ENCODE measurements at places on chromosomes 4 and X. TPM values are rescaled to one million over a fixed set of nuclear protein-coding genes. Genes with fewer than 3 reads are reported as not detected.

TCEAL8 gene
- 50.9 TPM for total RNA-seq

UNC5C gene
- 1.8 TPM for total RNA-seq

HSFX2 gene
- not detected for total RNA-seq

FGFBP1 gene
- total RNA-seq: not detected

- H3K4me3 ChIP-seq: no peak overlapping the region
- no peak for DNase-seq
- no peaks in the 10 kb centered on the region for H3K36me3 ChIP-seq
- H3K27ac ChIP-seq: no peak overlapping the region
- no peaks in the 10 kb centered on the region for H3K4me1 ChIP-seq
Observed at GRCh38 chr4:2168469-2169319, 73.2 kb downstream of the HAUS3 start.

DNA sequence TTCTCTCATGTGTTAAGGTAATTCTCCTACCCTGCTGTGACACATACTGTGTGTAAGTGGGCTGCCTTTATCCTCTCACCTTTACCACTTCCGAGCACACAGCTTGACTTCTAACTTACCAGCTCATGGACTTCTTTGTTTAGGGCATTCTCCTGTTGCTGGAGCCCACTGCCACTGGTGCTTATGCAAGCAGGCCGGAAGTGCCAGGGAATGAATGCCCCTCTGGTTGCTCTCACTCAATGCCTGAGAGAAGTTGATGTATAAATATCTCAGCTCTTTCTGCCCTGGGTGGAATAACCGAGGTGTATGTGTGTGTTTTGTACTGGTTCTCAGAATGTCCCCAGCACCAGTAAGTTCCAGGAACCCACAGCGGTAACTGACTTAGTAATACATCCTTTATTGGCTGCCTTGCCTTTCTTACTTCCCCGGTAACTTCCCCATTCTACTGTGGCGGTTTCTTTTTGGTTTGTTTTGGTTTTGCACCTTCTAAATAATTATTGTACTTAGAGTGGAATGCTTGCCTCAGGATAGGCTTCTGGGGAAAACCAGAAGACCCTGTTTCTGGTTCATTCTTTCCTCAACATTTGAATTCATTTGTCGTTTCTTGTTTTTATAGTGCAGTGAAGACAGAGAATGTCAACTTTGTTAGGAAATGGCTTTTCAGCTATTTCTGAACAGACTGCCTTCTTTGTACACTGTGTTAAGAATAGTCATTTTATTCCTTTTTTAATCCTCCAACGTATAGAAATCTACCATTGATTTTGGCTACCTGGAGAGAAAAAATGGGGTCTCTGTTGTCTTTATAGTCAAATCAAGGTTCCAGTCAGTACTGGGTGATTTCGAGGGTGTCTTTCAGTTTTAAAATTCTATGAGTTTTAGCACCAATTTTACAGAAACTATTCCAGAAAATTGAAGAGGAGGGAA, 45.4 kb downstream of the CXorf58 start:
- no peaks in the 10 kb centered on the region for H3K4me1 ChIP-seq
- H3K27me3 ChIP-seq: no peaks in the 10 kb centered on the region
- no peak overlapping the region for H3K4me3 ChIP-seq
- peak overlapping the region; percentile 40 for H3K27ac ChIP-seq

DNA sequence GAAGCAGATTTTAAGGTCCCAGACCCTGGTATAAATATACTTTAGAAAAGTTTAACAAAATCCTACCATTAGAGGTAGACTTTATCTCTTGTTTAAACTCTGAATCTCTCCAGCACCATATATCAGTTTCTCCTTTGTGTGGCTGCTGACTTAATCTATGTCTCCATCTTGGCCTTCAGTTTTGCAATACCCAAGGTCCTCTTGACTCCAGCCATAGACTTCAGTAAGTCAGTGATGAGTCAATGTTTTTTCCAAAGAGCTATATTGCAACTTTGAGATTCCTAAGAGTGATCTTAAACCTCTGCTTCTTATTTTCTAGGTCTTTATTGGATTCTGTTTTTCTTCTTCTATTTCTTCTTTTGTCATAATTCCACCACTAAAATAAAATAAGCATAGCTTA, 50.8 kb upstream of the ADGRL3 start:
- H3K27me3 ChIP-seq: no peaks in the 10 kb centered on the region
- no peak for DNase-seq
- no peaks in the 10 kb centered on the region for H3K36me3 ChIP-seq
- H3K27ac ChIP-seq: no peak overlapping the region
- no peak overlapping the region for H3K4me3 ChIP-seq

DNA sequence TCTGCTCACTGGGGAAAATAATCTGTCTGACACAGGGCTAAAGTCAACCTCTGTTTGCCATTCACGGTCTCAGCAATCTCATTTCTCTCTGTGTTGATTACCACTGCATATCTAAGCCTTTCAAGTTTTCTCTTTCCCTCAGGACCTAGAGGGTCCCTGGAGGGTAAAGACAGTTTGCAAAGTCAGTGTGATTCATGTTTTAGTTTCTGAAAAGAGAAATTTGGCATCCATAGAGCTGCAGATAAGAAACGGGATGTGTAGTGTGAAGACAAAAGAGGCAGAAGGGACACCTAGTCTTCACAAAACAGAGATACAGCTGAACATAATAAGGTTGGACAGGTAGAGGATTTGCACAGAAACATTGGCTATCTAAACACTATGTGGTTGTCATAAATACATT, 34.5 kb upstream of the KDR start:
- no peaks in the 10 kb centered on the region for H3K36me3 ChIP-seq
- no peaks in the 10 kb centered on the region for H3K4me1 ChIP-seq
- no peak overlapping the region for H3K27ac ChIP-seq
- no peak for DNase-seq
- H3K27me3 ChIP-seq: peaks cover 4% of the 10 kb centered on the region
- no peak overlapping the region for H3K4me3 ChIP-seq

DNA sequence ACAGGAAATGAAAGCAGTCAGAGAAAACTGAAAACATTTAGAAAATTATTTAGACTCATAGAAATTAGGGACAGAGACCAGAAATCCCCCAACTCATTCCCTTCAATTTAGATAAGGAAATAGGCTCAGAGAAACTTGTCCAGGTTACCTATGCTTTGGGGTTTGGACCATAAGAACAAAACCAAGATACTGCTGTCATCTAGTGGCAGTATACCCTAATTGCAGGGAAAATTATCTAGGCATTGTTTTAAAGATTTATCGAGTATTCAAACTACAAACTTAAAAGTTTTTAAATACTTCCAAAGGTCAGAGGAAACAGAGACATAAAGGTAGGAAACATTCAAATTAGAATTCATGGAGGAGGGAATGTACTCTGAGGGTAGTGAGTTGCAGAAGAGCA, 67.0 kb upstream of the KLHL13 start:
- H3K27me3 ChIP-seq: no peaks in the 10 kb centered on the region
- H3K4me3 ChIP-seq: no peak overlapping the region
- no peak for DNase-seq

DNA sequence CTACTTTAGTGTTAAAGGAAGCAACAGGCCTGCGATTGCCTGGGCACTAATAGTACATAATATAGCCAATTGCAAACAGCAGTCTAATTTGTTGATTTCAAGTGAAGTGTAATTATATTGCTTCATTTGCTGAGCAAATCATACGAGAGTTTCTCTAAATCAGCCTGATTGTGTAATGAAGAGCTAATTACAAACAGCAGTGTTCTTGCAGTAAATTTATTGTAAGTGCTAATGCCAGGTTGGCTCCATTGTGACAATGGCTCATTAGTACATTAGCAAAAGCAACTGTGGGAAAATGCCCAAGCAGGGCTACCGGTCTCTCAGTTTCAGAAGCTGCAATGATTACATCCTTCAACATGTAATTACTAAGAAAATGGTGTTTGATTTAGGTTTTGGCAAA, 591.5 kb downstream of the GALNTL6 start:
- H3K4me3 ChIP-seq: no peak overlapping the region
- no peaks in the 10 kb centered on the region for H3K4me1 ChIP-seq
- no peak overlapping the region for H3K27ac ChIP-seq
- H3K36me3 ChIP-seq: no peaks in the 10 kb centered on the region
- H3K27me3 ChIP-seq: no peaks in the 10 kb centered on the region

DNA sequence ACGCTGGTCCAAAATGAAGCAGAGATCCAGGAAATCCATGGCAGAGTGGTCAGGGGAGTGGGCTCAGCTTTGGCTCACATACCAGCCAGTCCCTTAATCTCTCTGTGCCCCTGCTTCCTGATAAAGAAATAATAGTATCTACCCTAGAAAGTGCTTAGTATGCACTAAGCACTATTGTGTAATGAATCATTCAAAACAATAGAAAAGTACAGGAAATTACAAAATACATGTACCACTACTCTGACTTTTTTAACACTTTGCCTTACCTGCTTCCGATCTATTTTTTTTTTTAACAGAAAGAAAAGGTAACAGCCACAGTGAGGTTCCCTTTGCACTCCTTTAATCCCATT, 49.9 kb downstream of the TBC1D9 start:
- H3K4me1 ChIP-seq: peaks cover 12% of the 10 kb centered on the region
- H3K27ac ChIP-seq: no peak overlapping the region
- no peak overlapping the region for H3K4me3 ChIP-seq
- DNase-seq: no peak

GRCh38 chr4:6372649-6373525, 99.5 kb downstream of the PPP2R2C start:
- no peak overlapping the region for H3K27ac ChIP-seq
- H3K27me3 ChIP-seq: no peaks in the 10 kb centered on the region
- peak; percentile 7 for DNase-seq
- no peaks in the 10 kb centered on the region for H3K36me3 ChIP-seq

DNA sequence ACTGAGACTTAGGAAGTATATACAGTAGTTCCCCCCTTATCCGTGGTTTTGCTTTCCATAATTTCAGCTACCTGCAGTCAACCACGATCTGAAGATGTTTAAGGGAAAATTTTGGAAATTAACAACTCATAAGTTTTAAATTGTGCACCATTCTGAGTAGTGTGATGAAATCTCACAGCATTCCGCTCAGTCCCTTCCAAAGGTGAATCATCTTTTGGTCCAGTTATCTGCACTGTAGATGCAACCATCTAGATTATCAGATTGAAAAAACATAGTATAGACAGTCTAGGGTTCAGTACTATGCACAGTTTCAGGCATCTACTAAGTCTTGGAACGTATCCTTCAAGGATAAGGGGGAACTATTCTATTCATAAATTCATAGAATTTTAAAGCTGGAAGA, 109.0 kb downstream of the ANXA3 start:
- H3K27me3 ChIP-seq: no peaks in the 10 kb centered on the region
- no peak overlapping the region for H3K27ac ChIP-seq
- no peak overlapping the region for H3K4me3 ChIP-seq
- no peaks in the 10 kb centered on the region for H3K4me1 ChIP-seq
- DNase-seq: no peak

DNA sequence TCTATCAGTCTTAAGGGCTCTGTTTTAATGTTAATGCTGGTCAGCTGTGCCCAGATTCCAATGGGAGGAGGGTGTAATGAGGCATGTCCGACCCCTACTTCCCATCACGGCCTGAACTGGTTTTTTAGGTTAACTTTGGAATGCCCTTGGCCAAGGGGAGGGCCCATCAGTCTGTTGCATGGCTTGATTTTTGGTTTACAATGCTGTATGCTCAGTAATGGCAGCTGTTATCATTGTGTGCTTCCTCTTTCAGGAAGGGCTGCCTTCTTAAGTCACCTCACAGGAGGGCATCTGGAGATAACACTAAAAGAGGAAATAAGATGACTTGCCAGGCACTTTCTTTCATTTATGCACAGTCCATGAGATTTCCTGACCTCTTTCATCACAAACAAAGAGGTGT, 36.3 kb downstream of the ATXN3L start:
- H3K27me3 ChIP-seq: no peaks in the 10 kb centered on the region
- DNase-seq: no peak
- no peak overlapping the region for H3K4me3 ChIP-seq

GRCh38 chr4:11367371-11367770, 61.3 kb downstream of the HS3ST1 start:
- no peaks in the 10 kb centered on the region for H3K4me1 ChIP-seq
- peak; percentile 74 for DNase-seq
- H3K4me3 ChIP-seq: no peak overlapping the region
- H3K36me3 ChIP-seq: no peaks in the 10 kb centered on the region

DNA sequence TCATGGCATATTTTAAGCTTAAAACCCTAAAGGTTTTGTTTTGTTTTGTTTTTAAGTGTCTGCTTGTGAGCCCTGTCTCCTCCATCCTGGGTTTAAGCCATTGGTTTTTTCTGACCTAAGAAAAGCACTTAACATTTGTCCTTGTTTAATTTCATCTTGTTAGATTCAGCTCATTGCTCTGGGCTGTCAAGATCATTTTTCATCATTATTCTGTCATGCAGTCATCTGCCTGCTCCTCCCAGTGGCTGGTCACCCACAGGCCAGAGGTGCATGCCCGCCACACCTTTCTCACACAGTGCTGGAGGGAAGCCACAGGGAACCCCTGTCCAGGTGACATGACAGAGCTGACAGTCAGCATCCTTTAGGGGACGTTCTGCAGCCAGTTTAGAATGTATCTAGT, 11.7 kb upstream of the REELD1 start:
- no peak overlapping the region for H3K4me3 ChIP-seq
- no peaks in the 10 kb centered on the region for H3K27me3 ChIP-seq
- H3K36me3 ChIP-seq: no peaks in the 10 kb centered on the region
- no peaks in the 10 kb centered on the region for H3K4me1 ChIP-seq
- no peak for DNase-seq
- no peak overlapping the region for H3K27ac ChIP-seq

DNA sequence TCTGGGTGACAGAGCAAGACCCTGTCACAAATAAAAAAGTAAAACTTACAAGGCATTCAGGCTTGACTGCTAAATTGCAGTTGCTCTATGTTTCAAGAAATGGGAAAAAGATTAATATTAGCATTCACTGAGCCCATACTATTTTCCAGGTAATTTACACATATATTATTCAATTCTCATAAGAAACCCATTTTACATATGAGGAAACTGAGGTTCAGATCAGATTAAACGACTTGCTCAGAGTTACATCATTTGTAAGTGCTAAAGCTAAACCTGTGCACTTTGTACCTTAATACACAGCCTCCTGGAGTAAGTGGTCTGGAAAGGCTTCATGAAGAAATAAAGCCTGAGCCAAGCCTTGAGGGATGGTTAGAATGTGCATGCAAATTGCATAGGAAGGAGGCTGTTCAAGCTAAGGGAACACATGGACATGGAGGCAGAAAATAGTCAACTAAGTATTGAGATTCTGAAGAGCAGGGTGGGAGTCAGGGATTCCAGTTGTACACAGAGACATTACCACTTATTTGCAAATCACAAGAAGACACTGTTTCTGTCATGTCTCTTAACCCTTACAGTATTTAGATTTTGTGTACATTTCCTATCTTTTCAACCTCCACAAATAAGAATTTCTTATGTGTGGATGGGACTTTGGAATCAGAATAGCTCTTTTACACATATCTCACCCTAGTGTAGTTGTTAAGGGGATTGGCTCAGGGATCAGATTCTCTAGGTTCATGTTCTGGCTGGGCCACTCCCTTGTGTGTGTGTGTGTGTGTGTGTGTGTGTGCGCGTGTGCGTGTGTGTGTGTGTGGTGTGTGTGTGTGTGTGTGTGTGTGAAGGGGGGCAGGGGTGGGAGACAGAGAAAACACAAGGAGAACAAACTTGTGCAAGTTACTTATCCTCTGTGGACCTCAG, 113.4 kb downstream of the TMEM164 start:
- no peak for DNase-seq
- H3K36me3 ChIP-seq: no peaks in the 10 kb centered on the region
- no peaks in the 10 kb centered on the region for H3K4me1 ChIP-seq

GRCh38 chr4:154503598-154503997, 12.0 kb upstream of the DCHS2 start:
- H3K27me3 ChIP-seq: peaks cover 3% of the 10 kb centered on the region
- no peak overlapping the region for H3K27ac ChIP-seq
- H3K36me3 ChIP-seq: no peaks in the 10 kb centered on the region
- no peak overlapping the region for H3K4me3 ChIP-seq
- H3K4me1 ChIP-seq: no peaks in the 10 kb centered on the region

Data from heart left ventricle (tissue), 16 donors.